ENCODE measurements at places on chromosomes 6 and 20.
A peak's percentile ranks its signal among the peaks of the same experiment; 100 is the strongest.

DNA sequence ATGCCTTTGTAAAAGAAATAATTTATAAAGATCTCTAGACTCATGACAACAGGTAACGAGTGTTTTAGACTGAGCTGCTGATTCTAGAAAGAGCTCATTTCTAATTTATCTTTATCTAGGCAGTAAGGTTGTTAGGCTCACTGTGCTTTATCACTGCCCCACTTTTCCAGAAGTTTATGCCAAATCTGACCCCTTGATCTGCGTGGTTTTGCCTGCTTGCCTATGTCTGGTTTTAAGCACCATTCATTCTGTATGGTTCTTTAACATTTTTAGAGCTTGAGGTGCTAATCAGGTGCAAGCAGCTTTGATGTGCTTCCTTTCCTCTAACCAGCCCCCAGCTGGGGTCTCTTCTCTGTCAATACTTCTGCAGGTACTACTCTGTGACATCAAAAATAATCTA is 49.7 kb upstream of the GCLC start:
- no peak for DNase-seq

- no peak for DNase-seq
Observed at GRCh38 chr6:129235167-129236000, 352.4 kb downstream of the LAMA2 start.

DNA sequence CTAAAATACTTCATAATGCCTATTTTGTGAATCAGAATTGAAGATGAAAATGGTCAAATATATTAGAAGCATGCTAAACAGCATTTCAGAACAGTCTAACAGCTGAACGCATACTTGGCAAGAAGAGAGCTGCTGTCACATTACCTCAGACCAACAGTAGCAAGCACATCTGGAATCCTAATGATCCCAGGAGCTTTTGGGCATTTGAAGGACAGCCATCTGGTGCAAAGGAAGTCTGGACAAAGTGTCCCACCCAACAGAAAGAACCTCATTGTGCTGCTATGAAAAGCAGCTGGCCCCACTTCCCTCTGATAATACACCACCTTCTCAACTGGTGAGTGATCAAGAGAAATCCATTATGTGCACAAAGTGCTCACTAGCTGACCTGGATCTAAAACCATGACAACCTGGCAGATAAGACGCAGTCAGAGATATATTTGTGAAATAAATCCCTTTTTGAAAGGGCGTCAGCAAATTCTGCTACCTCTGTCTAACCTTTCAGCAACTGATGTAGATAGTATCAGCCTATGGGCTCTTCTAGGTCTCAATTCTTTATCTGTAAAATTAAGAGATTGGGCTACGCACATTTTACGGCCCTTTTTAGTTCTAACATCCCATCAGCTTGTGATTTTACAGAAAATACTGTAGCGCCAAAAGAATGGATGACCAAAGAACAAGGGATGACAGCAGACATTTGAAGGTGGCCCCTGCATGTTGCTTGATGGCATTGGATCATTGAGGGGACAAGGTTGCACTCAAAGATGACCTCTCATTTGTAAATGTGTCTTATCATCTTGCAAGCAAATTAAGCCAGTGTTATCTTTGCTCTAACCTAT is 78.7 kb downstream of the SGK1 start:
- no peak for DNase-seq

- DNase-seq, result no peak
Observed at GRCh38 chr6:41216616-41217015, 11.5 kb upstream of the TREML4 start.

DNA sequence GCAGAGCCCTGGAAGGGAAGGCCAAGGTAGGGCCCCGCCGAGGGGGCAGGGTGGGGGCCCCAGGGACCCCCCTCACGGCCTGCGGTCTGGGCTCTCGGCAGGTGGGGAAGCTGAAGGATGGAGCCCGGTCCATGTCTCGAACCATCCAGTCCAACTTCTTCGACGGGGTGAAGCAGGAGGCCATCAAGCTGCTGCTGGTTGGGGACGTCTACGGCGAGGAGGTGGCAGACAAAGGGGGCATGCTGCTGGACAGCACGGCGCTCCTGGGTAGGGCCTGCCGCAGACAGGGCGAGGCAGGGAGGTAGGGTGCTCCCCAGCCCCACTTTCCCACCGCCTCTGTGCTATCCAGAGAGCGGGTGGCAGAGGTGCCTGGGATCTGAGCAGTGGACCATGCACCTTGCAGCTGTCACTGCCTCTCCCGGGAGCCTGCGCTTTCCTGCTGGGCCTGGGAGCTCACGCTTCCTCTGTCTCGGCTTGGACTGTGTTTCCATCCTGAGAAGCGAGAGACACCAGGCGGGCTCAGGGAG is 83.1 kb downstream of the SYNJ2 start:
- DNase-seq, result no peak

DNA sequence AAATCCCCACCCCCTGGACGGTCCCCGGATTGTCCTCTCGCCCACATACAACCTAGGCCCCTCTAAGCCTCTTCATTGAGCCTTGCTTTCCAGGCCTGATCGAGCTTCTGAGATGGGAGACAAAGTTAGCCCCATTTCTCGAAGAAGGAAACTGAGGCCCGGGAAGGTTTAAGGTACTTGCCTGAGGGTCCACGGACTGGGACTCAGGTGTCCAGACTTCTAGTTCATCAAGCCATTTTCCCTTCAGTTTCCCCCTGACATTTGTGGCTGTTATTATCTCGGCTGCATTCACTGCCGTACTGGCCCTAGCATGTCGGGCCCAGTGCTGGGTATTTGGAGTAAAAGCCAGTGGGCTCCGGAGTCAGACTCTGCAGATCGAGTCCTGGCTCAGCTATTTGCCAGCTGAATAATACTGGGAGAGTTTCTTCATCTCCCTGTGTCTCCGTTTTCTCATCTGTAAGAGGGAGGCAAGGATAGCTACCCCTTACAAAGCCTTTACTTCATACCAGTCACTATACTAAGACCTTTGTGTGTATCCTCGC is 633 bp downstream of the RPRD1B start:
- DNase-seq, result no peak

- DNase-seq, result no peak
Observed at GRCh38 chr6:150568560-150568959, 31.1 kb upstream of the PLEKHG1 start.

DNA sequence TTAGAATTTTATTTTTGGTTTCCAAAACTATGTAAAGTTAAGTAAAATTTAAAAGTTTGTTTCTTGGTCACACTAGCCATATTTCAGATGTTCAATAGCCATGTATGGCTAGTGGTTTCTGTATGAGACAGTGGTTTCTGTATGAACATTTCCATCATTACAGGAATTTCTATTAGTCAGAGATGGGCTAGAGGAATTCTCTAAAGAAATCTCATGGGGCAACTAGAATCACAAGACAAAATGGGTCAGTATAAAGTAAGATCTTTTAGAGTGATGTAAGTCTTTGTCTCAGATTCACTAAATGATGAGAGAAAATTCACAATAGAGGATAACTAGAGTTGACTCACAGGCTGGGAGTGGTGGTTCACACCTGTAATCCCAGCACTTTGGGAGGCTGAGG is 149.0 kb downstream of the FUT9 start:
- DNase-seq, result no peak

DNA sequence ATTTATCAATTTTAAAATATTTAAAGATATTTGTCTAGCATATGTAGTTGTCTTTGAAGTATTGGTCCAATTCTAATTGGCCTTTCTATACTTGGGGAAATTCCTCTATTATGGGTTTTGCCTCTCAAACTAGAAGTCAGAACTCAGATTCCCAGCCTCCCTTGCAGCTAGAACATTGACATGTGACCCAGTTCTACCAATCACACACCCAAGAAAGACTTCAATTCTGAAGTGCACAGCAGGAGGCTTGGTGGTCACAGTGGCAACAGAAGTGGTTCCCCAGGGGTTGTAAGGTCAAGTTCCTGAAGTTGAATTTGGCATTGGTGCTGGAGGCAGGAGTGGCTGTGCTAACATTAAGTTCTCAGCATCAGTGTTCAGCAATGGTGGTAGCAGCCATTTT is 14.8 kb upstream of the FKBP5 start:
- no peak for DNase-seq

GRCh38 chr6:104606361-104606760 is 253.4 kb downstream of the HACE1 start:
- DNase-seq, result no peak

- DNase-seq, result no peak
Observed at GRCh38 chr20:2751347-2751877, 49.0 kb downstream of the CPXM1 start.

DNA sequence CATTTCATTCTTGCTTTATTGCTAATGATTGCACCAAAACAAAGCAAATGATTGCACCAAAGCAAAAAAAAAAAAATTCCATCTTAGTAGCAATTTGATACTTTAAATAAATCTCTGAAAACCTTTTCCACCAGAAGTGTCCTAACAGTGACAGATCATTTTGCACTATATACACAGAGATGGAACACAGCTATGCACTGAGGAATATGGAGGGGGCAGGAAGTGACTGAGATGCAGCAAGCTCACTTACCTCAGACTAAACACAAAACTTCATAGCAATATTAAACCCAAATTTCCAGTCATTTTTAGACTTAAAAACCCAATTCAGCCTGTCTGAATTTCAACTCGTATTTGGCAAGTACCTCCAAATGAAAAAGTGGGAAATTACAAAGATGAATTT is 41.2 kb downstream of the HIVEP2 start:
- DNase-seq, result peak; percentile 54

GRCh38 chr6:116450185-116450710 is 10.9 kb upstream of the CALHM6 start:
- no peak for DNase-seq

DNA sequence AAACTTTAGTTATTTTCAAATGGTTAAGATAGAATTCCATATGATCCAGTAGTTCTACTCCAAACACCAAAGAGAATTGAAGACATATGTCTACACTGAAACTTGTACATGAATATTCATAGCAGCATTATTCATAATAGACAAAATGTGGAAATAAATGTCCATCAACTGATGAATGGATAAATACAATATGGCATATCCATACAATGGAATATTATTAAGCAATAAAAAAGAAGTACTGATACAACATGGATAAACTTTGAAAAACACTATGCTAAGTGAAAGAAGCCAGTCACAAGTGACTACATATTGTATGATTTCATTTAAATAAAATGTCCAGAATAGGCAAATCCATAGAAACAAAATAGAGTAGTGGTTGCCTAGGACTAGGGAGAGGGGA is 33.6 kb upstream of the TRAF3IP2 start:
- no peak for DNase-seq

GRCh38 chr6:5996714-5997419 is 9.9 kb downstream of the NRN1 start:
- peak; percentile 66 for DNase-seq

DNA sequence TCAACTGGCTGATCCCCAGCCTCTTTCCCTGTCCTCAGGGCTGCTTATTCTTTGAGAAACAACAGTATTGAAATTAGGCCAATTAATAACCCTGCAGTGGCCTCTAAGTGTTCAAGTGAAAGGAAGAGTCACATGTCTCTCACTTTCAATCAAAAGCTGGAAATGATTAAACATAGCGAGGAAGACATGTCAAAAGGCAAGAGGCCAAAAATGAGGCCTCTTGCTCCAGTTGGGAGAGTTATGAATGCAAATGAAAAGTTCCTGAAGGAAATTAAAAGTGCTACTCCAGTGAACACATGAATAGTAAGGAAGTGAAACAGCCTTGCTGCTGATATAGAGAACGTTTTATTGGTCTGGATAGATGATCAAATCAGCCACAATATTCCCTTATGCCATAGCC is 131.5 kb downstream of the MACROD2 start:
- DNase-seq, result no peak

DNA sequence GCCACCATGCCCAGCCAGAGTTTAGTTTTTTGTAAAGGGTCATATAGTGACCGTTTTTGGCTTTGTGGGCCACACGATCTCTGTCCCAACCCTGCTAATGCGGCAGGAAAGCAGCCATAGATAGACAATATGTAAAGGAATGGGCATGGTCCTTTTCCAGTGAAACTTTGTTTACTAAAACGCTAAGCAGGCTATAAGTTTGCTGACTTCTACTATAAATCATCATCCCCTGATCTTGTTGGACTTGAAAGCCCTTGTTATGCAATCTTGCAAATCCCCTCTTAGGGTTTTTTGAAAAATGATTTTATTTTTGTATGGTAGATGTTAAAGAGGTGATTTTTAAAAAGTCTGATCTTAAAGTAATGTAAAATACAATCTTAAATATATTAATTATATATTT is 63.6 kb downstream of the CBFA2T2 start:
- DNase-seq, result no peak

DNA sequence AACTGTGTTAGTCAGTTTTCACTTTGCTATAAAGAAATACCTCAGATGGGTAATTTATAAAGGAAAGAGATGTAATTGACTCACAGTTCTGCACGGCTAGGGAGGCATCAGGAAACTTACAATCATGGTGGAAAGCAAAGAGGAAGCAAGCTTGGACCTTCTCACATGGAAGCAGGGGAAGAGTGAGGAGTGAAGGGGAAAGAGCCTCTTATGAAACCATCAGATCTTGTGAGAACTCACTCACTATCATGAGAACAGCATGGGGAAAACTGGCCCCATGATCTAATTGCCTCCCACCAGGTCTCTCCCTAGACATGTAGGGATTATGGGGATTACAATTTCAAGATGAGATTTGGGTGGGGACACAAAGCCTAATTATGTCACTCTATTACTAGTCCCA is 41.3 kb upstream of the PLAGL1 start:
- DNase-seq, result no peak

GRCh38 chr20:4873396-4873795 is 127.9 kb downstream of the SLC23A2 start:
- no peak for DNase-seq

- peak; percentile 48 for DNase-seq
Observed at GRCh38 chr6:16438718-16439591, 200.6 kb downstream of the GMPR start.

GRCh38 chr20:52411611-52412010 is 220.0 kb upstream of the ZFP64 start:
- DNase-seq, result no peak

- DNase-seq, result peak; percentile 88
Observed at GRCh38 chr6:56890683-56891429, 64.1 kb upstream of the BEND6 start.

- DNase-seq, result no peak
Observed at GRCh38 chr6:33947916-33948594, 144.3 kb upstream of the MLN start.

DNA sequence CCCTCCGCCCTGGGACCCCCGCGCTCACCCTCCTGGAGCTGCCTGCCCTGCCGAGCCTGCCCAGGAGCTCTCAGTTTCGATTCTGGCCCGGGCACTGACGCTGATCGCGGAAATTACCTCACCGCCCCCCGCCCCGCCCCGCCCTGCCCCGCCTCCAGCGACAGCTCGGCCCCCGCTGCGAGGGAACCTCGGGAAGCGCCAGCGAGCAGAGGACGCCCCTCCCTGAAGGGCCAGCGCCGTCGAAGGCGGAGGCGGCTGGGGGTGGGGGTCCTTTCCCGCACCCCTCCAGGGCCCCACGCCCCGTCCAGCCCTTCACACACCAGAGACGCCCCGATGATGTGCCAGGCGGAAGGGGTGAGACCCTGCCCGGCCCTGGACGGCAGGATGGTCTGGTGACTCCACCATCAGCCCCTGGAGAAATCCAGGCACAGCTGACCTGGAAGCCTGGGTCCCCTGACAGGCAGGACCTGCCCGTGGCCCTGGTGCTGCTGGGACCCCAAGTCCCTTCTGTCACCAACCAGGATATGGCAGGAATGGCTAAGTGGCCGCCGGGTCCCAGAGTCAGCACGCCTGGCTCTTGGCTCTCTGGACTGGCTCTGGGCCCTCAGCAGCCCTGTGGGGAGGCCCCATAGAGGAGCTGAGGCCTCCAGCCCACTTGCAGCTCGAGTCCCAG is at the start of gene HELZ2:
Gene HELZ2 (minus strand): TSS at position 84 of the 673 bp plus-strand sequence. CDS start 1,854 bp downstream, outside the sequence.
- DNase-seq, result peak; percentile 81

- DNase-seq, result no peak
Observed at GRCh38 chr6:87939776-87940175, 107.9 kb upstream of the SPACA1 start.

GRCh38 chr6:165441181-165441580 is 131.8 kb upstream of the C6orf118 start:
- DNase-seq, result no peak

Data from EL (cell line).